ENCODE measurements at places on chromosomes 4 and X.
A peak's percentile ranks its signal among the peaks of the same experiment; 100 is the strongest.

DNA sequence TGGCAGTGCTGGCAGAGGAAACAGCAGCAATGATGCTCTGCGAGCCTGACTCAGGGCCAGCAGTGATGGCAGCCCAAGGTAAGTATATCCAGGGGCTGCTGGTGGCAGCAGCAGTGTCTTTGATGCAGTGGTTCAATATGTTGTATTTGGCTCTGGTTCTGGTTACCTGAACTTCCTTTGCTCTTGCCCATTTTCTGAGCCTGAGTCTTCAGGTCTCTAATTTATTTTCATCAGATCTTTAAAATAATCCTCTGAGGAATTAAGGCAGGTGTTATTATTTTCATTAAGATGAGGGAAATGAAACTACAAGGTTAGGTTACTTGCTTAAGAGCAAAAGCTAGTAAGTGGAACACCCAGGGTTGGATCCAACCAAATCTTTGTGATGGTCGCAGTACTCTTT is 102.8 kb upstream of the BMP2K start:
- no peak for DNase-seq

- DNase-seq: no peak
These were observed 107.8 kb upstream of the TMEM47 start for GRCh38 chrX:34764852-34765361.

DNA sequence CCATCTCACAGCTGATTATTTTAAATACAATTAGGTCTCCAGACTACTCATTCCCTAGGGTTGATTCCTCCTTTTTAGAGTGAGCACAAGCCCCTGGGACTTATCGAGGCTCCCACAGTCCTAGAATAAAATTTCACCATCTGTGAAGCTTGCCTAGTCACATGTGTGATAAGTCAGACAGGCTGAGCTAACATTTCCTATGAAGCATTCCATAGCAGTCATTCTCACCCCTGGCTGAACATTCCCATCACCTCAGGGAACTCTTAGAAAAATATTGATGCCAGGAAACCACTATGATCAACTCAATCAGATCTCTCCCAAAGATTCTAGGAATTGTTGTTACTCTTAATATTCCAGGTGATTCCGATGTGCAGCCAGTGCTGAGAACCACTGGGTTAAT is 37.7 kb downstream of the ARHGEF9 start:
- DNase-seq: no peak

DNA sequence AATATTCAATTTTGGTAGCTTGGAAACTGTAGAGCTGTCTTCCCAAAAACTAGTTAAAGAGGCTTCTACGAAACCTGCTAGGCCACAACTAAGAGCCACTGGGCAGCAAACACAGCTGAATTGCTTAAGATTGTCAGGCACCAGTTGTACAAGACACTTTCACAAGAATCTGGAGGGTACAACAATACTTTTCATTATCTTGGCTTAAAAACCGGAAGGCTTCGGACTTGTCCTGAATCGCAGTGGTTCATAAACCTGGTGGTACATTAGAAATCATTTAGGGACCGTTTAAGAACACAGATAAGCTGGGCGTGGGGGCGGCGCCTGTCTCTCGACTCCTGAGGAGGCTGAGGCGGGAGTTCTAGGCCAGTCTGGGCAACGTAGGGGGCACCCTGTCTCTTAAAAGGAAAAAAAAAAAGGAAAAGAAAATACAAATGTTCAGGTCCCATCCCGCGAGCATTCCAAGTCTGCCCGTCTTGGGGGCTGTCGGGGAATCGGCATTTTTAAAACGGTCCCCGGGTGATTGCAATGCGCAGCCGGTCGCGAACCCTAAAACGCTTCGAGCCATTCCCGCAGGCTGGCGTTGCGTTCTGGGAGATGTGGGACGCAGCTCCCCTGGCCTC is 763 bp downstream of the PYURF start:
- peak; percentile 22 for DNase-seq

GRCh38 chr4:7742807-7743280 is 196.8 kb downstream of the AFAP1 start:
- no peak for DNase-seq

DNA sequence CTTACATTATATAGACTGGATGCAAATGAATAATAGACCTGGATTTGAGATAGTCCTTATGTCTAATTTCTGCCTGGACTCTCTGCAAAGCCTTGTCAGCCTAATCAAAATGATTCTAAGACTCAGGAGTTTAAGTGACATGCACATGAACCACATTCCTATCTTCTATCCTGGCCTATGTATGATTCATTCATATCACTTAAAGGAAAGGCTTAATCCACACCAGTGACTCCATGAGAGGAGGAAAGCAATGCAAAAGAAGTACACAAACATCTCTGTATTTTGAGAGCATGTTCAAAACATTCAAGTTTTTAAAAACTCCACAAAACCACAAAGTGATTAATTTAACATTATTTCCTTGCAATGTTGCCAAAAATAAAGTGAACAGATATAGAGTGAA is 14.6 kb downstream of the AMOT start:
- DNase-seq: no peak

- peak; percentile 4 for DNase-seq
These were observed 110.3 kb upstream of the KIT start for GRCh38 chr4:54547299-54548097.

DNA sequence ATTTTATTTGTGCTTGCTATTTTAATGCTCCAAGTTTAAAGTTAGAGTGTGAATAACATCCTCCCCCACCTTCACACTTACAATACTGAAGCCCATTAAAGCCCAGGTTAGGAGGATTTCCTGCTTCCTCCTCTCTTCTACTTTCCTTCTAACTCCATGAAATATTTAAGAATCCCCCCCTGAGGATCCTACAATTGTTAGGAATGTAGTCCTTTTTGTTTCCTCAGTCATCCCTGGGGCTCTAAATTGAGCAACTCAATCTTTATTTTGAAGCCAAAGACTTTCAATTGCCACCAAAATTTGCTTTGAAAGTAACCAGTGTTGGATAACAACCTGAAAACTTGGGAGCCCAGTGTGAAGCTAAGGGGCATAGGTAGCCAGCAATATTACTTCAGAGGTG is 276.9 kb downstream of the FAM47A start:
- no peak for DNase-seq

- DNase-seq: peak; percentile 48
These were observed 50.8 kb downstream of the PRPS1 start for GRCh38 chrX:107678957-107679740.

DNA sequence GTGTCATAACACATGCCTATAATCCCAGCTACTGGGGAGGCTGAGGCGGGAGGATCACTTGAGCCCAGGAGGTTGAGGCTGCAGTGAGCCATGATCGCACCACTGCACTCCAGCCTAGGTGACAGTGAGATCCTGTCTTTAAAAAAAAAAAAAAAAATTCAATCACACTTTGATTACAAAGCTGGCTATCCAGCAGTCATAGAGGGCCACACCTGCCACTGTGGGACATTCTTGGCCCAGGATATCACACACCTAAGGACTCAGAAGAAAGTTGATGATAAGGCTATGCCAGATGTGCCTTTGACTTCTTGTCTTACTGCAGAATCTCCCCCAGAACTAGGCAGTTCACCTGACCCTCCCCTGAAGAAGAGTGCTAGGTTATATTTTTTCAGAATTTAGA is 122.5 kb upstream of the GALNT7 start:
- no peak for DNase-seq

DNA sequence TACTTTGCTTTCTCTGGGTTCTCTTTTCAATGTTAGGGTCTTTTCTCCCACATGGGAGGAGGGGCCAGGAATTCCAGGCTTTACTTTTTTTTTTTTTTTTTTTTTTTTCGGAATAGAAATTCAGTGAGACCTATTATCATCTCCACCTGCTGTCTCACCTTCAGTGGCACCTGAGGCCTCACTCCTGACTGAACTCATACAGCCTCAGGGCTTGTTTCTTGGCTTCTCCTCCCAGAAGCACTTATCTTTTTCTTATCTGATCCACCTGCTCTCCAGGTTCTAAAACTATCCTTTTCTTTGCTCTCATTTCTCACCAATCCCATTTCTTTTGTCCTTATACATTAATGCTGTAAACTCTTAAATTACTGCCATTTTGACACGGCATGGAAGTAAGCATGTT is 117.3 kb upstream of the PPP3CA start:
- no peak for DNase-seq

DNA sequence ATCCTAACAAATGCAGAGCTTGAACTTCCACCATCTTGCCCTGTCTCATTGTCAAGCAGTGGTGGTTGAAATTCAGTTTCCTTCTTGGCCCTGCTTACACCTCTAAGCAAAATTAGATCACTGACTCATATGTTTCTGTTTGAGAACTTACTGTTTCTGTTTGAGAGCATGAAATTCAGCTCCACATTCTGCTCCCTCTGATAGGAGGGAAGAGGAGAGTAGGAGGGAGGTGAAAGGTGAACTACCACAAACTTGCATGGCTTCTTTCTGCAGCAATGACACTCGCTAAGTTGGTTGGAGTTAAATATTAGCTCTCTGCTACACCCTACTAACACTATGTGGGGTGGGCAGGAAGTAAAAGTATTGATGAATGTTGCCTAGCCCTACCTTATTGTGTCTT is 117.8 kb upstream of the EDA2R start:
- peak; percentile 0 for DNase-seq

DNA sequence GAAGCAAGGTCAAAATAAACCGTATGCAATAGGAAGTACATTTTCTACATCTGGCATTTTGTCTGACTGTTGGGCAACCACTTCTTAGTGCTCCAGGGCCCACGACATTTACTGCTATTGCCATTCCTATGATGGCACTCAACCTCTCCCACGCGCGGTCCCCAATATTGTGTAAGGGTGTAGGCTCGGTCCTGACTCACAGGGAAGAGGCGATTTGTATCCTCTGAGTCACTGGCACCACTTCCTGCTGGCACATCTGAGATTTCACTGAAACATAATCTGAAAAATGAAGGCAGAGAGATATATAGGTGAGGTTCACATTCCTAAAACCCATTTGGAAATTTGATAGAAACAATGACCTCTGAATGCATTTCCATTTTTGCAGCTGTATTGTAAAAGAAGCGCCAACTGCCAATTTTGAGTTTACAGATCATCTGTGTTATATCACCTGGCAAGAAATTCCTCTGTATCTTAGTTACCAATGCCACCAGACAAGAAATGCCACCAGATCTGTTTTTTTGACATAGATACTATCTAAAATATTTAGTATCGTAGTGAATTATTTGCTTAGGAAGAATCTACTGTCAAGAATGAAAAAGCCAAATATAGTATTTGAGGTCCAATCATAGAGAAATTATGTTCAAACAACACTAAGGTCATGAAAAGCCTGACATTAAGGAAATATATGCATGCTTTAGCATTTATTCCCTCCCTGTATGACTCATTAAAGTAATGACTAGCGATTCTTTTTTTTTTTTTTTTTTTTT is 9.8 kb downstream of the EREG start:
- no peak for DNase-seq

DNA sequence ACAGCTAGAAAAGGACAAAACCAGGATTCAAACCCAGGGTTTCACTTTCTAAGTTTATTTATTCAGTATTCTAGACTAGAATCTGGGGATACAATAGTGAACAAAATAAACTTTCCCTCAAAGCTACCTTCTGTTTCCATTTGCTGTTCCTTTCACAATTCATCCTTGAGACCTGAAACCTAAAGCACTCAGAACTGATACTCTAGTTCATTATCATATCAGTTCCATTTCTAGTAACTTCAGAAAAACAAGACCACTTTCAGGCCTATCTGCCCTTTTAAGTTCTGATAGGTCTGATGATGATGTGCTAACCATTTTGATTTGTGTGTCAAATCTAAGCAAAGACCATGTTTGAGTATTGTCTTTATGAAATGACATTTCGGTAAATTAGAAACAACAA is 7.8 kb upstream of the XK start:
- no peak for DNase-seq

- no peak for DNase-seq
These were observed 188.8 kb downstream of the LRBA start for GRCh38 chr4:150826306-150826705.

GRCh38 chr4:99404595-99405287 is 30.4 kb downstream of the ADH7 start:
- DNase-seq: peak; percentile 73

GRCh38 chr4:76830612-76830963 is 67.4 kb downstream of the SOWAHB start:
- DNase-seq: no peak

DNA sequence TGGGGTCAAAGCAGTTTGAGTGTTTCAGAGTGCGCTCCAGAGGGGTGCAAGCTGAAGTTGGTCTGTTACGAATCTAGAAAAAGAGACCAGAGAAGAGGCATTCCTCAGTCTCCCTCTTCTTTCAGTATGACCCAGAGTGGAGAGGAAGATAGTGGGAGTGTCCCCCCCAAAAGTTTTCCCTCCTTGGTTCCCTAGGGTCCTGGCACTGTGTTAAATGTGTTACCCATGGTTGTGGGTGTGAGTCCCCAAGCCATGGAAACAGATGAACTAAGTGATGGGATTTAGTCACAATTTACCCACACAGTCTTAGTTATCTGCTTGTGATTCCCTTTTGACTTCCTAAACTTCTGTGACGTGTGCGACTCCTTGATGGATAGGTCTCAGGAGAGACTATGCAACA is 27.0 kb upstream of the NAF1 start:
- no peak for DNase-seq

DNA sequence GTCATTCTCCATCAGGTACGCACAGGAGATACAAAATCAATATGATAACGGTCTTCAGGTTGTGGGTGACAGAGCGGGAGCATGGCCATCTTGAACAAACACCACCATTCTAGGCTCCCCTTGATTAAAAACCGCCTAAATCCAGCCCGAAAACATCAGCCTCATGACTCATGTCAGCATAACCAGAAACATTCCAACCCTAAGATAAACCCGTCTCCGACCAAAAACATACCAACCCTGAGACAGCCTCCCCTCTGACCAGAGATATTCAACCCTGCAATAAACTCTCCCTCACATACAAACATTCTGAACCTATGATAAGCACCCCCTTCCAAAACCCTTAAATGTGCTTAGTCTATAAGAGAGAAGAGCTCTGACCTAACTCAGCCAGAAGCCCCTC is 157.9 kb downstream of the DHRSX start:
- DNase-seq: no peak

- DNase-seq: no peak
These were observed 43.6 kb upstream of the ENPP6 start for GRCh38 chr4:184261246-184261645.

- DNase-seq: no peak
These were observed 160.0 kb upstream of the ARX start for GRCh38 chrX:25175743-25176142.

- no peak for DNase-seq
These were observed 73.4 kb downstream of the CLCN4 start for GRCh38 chrX:10230222-10230621.

GRCh38 chrX:108442901-108443464 is 3.3 kb downstream of the COL4A5 start:
- DNase-seq: no peak

DNA sequence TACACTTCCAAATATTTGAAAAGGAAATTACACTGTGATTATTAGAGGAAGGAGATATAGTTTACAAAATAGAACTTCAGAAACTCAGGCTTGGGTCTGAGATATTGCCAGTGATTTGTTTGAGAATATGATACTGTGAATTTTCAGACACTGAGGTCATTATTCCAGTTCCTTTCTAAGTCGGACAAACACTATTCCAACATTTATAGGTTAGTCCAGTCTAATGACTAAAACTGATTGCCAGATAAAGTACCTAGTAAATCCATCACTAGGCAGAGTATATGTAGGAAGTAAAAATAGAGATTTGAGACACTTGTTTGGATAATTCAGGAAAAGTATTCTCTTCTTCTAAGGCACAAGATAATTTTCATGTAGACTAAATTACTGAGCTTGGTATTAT is 13.2 kb downstream of the MTTP start:
- no peak for DNase-seq
